ENCODE measurements at places on chromosomes 2 and 18.
A peak's percentile ranks its signal among the peaks of the same experiment; 100 is the strongest.

- no peak for DNase-seq
Measured at GRCh38 chr2:215401896-215402379, 33.9 kb downstream of the FN1 start.

- DNase-seq: no peak
Measured at GRCh38 chr2:10161206-10161931, 38.8 kb downstream of the RRM2 start.

GRCh38 chr2:234623521-234623991 is 126.7 kb upstream of the ARL4C start:
- no peak for DNase-seq

- DNase-seq: no peak
Measured at GRCh38 chr2:222281506-222281905, 17.3 kb downstream of the PAX3 start.

DNA sequence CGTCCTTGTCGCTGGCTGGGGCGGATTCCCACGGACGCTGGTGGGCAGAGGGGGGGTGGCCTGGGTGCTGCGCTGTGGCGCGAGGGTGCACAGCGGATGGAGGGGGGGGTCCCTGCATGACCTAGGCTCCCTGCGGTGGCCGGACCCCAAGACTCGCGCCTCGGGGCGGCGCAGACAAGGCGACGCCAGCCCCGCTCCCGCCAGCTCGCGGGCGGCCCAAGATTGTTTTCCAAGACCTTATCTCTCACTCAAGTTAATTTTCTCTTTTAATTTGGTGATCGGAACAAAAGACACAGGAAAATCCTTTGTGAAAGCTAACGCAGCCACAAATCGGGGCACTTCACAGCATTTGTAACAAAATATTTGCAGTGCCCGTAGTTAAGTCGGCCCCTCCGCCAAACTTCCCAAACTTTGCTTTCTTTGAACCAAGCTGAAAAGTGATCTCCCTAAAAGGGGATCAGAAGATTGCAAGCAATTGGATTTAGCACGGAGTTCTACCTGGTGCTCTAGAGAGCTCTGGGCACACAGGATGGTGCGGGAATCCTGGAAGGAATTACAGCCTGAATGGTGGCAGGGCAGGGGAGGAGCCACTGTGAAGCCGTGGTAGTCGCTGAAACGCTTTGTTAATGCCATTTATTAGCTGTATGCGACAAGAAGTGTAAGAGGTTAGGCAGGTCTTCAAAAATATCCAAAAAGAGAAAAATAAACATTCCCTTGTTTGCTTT is 4.8 kb upstream of the ID2 start:
- DNase-seq: peak; percentile 80

GRCh38 chr2:155842103-155842502 is 490.4 kb downstream of the NR4A2 start:
- DNase-seq: no peak

DNA sequence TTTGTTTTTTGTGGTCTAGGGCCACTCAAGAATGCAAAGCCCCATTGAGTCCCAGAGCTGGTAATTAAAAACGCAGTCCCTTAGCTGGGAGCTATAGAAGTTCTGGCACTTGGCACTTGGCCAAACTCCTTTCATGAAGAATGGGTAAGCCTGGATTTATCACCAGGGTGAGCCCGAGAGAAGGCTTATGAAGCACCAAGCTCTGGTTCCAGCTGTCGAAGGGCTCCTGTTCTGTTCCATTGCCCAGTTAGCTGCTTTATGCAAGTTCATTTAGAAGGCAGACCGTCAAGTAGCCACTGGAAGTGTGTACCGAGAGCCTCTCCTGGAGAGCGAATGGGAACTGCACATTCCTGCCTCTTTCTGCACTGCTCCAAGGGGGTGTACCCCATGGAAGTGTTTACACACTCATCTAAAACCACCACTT is 14.2 kb downstream of the ECEL1 start:
- DNase-seq: peak; percentile 59

DNA sequence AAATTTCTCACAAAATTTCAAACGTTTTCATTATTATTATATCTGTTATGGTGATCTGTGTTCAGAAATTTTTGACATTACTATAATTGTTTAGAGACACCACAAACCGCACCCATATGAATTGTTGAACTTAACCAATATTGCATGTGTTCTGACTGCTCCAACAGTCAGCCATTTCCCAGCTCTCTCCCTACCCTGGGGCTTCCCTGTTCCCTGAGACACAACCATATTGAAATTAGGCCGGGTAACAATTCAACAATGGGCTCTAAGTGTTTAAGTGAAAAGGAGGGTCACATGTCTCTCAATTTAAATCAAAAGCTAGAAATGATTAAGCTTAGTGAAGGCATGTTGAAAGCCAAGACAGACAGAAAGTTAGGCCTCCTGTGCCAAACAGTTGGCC is 424.0 kb downstream of the DSC3 start:
- DNase-seq: no peak

DNA sequence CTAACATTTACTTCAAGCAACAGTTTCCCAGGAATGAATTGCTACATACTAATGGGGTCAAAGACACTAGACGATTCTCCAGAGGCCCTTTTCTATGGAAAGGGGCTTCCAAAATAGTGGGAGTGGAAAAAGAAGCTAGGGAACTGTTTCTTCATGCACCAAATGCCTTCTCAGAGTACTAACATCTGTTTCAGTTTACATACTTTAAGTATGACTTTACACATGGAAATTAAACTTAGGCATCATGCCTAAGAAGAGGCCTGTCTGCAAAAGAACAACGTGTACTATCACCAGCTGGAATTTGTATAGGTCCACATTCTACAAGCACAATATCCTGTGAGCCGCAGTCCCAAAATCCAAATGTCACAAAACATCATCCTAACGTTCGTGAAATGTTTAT is 29.4 kb upstream of the WDR75 start:
- no peak for DNase-seq

GRCh38 chr2:59932341-59932740 is 621.1 kb downstream of the BCL11A start:
- no peak for DNase-seq

- DNase-seq: no peak
Measured at GRCh38 chr2:31237348-31238017, 3.5 kb downstream of the EHD3 start.

DNA sequence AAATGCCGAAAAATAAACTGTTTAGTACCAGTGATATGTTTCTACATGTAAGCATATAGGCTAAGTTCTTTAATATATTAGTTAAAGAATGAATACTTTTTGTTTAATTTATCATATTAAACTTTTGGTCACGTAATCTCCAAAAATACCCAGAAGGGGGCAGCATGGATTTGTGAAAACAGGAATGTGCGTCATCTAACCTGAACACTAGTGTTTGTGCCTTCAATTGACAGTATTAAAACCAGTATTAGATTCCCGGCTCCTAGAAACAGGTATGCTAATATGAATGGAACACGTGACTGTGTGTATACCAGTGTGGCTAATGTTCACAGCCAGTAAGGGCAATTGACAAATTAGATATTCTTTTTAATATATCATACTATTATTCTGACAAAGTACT is 51.8 kb downstream of the WDR7 start:
- DNase-seq: peak; percentile 17

DNA sequence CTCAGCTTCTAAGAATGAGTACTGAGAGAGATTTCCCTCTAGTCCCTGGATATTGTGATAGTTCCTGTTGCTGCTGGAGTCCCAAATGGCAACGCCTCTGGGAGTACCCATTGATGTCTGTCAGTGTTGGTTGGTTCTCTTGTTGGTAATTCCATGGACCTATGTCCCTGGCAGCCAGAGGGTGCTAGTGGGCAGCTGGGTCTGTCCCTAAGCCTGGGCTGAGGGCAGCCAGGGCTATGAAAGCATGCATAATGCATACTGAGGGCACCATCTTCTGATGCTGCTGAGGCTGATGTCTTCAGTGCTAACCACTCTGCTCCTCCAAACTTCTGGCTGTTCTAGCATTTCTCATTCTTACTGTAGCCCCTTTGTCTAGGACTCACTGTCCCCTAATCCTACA is 35.9 kb downstream of the NABP1 start:
- peak; percentile 64 for DNase-seq

GRCh38 chr2:27932396-27932795 is 41.9 kb downstream of the BABAM2 start:
- no peak for DNase-seq

DNA sequence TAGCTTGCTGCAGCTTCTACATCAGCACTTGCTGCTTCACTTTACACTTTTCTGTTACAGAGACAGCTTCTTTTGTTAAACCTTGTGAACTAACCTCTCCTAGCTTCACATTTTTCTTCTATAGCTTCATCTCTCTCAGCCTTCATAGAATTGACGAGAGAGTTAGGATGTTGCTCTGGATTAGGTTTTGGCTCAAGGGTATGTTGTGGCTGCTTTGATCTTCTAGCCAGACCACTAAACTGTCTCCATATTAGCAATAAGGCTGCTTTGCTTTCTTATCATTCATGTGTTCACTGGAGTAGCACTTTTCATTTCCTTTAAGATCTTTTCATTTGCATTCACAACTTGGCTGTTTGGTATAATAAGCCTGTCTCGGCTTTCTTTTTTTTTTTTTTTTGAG is 46.3 kb upstream of the GRB14 start:
- DNase-seq: no peak

GRCh38 chr2:176907341-176907740 is 305.3 kb upstream of the HNRNPA3 start:
- no peak for DNase-seq

DNA sequence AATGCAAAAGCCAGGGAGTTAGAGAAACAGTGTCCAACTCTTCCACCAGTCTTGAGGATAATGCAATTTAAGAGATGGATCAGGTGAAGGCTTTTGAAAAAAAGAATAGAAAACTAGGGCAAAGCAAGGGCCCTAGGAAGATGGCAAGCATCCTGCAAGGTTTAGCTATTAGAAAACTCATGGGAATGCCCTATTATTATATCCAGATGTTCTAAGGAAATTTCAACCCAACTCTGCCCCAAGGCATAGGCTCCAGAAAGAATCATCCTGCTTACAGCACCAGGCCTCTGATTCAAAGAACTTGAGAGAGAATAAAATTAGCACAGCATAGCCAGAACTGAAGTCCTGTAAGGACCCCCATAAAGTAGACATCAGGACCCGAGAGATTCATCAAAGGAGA is 68.1 kb downstream of the EN1 start:
- DNase-seq: no peak

GRCh38 chr18:25685088-25685487 is 333.1 kb upstream of the ZNF521 start:
- DNase-seq: no peak

DNA sequence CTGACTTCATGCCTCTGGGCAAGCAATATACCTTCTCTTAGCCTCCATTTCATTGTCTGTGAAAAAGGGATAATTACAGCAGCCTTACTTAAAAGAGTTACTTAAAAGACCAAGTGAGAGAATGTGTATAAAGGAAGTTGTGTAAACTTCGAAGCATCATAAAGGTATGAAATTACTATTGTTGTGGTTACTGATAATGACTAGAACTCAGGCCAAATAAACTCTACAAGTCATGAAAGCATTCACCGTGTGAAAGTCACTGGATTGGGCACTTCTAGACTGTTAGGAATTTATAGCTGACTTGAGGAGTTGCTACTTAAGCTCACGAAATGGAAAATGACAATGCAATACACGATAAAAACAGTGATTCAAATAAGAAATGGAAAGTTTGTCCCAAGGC is 67.4 kb upstream of the HAAO start:
- no peak for DNase-seq

- no peak for DNase-seq
Measured at GRCh38 chr18:76972846-76973519, 150.6 kb downstream of the ZNF236 start.

DNA sequence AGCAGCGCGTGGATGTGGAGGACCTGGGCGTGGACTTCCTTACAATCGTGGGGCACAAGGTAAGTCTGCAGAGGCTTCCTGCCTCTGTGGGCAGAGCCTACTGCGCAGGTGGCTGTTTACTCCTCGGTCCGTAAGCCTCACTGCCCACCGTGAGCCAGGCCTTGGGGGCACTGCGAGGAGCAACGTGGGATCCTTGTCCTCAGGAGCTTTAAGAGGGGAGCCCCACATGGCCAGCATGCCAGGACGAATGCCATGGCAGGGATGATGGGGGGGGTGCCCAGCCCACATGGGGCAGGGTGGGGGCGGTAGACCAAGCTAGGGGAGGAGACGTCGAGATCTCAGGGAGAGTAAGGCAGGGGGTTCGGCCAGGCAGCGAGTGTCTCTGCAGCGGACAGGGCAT is 18.0 kb upstream of the ESPNL start:
- no peak for DNase-seq

GRCh38 chr2:206064077-206064476 is 21.9 kb downstream of the INO80D start:
- DNase-seq: no peak

GRCh38 chr2:71576541-71576940 is 123.2 kb downstream of the DYSF start:
- peak; percentile 76 for DNase-seq

- no peak for DNase-seq
Measured at GRCh38 chr2:129345540-129345939, 633.9 kb upstream of the RAB6C start.

DNA sequence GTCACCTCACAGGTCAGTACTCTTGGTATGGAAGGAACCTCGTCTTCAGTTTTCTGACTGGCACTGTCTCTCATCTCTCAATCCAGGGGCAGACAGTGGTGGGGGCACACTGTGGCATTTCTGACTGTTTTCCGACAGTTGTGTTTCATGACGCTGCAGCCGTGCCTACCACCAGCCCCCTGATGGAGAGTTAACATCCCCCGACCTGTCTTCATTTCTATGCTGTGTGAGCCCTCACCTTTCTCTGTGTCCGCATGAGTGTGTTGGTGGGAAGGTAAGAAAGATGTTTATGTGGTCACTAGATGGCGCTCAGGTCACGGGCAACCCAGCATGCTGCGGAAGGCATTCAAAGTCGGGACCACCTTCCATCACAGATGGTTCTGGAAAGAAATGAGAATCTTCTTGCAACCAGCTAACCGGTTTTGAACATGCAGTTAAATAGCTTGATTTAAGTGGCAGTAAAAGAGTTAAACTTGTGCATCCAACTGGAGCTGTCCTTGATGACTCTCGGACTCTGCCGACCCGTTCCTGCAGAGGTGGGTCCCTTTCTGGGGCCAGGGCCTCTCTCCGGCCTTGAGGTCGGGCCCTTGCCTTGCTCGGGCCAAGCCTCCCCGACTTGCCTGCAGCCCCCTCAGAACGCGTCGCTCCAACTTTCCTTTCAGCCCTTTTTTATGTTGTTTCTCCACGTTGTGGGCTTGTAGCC is 92.4 kb downstream of the DYSF start:
- DNase-seq: peak; percentile 84

- DNase-seq: no peak
Measured at GRCh38 chr2:231810905-231811304, 24.7 kb downstream of the COPS7B start.

- no peak for DNase-seq
Measured at GRCh38 chr2:162113776-162114168, 38.3 kb downstream of the GCG start.

- DNase-seq: no peak
Measured at GRCh38 chr2:30336978-30337841, 105.9 kb downstream of the LBH start.
